ENCODE measurements at places on chromosomes 7 and 10.
A peak's percentile ranks its signal among the peaks of the same experiment; 100 is the strongest.

DNA sequence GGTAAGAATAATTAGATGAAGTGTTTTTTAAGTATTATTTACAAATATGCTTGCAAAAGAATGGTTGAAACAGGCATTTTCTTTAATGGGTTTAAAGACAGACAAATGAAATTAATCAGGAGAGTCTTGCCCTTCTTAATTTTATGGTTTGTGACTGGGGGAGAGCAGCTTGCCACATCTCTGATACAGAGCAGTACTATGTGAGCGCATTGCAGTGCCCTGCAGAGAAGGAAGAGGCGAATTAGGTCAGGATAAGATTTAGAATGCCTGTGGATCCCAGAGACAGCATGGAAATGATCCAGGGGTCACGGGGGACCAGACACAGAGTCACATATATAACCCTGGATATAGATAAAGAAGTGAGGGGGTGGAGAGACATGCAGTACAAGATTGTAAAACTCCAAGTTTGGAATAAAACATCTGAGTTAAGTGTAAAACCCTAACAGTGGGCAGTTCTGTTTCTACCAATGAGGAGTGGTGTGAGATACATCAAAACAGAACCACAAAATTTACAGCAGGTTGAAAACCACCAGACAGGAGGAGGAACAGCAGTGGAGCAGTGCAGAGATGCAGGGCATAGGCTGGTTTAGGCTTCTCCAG lies 125.5 kb downstream of the FAM204A start:
- no peak for DNase-seq

DNA sequence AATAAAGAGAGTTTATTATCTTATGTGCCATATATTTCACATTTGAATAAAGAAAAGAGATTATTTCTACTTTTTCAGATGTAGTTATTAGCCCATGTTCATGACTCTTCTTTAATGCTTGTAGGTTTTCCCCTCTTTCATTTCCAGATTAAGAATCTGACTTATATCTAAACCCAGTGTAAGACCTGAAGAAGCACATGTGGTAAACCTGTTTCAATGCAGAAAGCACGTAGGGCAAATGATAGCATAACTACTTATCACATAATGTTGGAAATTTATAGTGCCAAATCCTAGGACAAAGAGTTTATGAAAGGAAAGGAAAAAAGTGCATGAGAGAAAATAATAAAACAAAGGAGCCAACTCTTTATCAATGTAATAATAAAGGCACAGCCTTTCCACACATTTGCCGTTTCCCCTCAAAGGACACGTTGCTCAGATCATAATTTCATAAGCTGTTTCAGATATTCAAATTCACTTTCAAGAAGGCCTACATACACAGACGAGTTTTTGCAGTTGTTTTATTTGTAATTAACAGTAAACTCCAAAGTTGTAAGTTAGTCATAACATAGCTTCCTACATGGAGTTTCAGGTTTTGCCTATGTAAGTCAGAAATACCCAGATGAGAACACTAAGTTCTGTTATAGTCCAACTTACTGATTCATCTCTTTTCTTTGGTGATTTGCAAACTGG lies 88.8 kb upstream of the MDFIC start:
- no peak for DNase-seq

DNA sequence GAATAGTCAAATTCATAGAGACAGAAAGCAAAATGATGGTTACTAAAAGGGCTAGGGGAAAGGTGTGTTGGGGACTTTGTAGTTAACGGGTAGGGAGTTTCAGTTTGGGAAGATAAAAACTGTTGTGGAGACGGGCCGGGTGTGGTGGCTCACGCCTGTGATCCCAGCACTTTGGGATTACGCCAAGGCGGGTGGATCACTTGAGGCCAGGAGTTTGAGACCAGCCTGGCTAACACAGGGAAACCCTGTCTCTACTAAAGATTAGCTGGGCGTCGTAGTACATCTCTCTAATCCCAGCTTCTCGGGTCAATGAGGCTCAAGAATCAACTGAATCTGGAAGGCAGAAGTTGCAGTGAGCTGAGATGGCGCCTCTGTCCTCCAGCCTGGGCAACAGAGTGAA lies 30.8 kb downstream of the KPNA7 start:
- DNase-seq: no peak

GRCh38 chr7:45053401-45053800 lies 35.4 kb downstream of the NACAD start:
- DNase-seq: no peak

DNA sequence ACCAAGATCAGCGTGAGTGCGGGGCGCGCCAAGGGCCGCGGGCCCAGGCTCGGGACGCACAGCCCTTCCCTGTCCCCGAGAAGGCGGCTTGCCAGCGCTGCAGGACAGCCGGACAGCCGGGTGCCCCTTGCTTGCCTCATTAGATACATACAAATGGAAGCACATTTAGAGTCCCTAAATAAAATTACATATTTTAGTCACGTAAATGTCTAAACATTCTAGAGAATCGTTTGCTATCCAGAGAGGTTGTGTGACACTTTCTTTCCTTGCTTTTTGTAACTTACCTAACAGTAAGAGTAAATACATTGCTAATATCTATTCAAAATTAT lies 4.8 kb downstream of the VSTM2A start:
- no peak for DNase-seq

DNA sequence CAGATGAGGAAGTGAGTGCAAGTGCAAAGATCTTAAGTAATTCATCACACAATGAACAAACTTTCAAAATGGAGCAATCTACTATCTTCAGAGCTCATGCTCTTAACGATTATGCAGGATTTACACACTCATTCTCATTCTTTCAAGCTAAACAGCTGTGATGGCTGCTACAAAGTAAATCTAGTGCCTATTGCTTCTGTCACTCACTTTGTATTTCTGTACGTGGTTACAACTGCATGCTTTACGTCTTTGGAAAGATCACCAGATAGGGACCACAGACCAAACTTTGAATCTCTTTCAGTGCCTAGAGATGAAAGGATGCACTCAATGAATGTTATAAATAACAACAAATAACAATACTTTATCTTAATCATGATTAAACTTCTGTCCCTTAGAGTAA lies 194.6 kb downstream of the MAGI2 start:
- no peak for DNase-seq

- DNase-seq: peak; percentile 14
These were observed 42.2 kb upstream of the OPALIN start for GRCh38 chr10:96401036-96401435.
